CD14-positive monocyte (primary cell): ENCODE measurements at places on chromosomes 3 and 15. TPM values are rescaled to one million over a fixed set of nuclear protein-coding genes. Genes with fewer than 3 reads are reported as not detected.
A peak's percentile ranks its signal among the peaks of the same experiment; 100 is the strongest.

DNA sequence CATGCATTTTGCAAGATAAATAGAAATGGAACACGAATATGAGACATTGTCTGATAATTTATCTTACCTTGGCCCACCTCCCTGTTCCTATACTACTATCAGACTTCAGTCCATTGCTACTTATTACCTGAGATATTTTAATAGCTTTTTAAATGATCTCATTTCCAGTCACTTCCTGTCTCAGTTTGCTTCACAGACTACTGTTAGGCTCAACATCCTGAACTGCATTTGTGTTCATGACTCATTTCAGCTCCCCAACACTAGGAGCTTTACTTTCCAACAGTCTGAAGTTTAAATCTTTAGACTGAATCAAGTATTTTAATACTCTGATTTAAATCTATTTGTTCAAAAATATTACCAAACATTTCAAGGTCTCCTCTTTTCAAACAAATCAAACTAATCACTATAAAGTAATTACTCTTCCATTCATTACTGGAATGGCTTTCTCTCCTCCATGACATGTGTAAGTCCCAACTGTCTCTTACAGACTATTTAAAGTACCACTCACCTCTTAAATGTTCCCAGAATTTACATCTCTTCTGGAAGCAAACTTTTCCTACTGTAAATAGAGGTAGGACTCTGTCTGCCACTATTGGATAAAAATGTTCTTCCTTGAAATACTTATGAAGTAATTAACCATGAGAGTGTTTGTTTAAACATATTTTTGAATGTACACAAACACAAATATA is 1277.6 kb downstream of the ZPLD1 start:
- H3K27me3 ChIP-seq: no peaks in the 10 kb centered on the region
- DNase-seq: no peak
- no peaks in the 10 kb centered on the region for H3K4me1 ChIP-seq
- no peak overlapping the region for H3K4me3 ChIP-seq

- H3K4me1 ChIP-seq: peaks cover 49% of the 10 kb centered on the region
- peak overlapping the region; percentile 79 for H3K27ac ChIP-seq
- no peaks in the 10 kb centered on the region for H3K36me3 ChIP-seq
- DNase-seq: peak; percentile 54
- no peaks in the 10 kb centered on the region for H3K27me3 ChIP-seq
- no peak overlapping the region for H3K4me3 ChIP-seq
Measured at GRCh38 chr15:99911816-99912215, 178.6 kb upstream of the LYSMD4 start.

- H3K27ac ChIP-seq: peak overlapping the region; percentile 99
- H3K4me1 ChIP-seq: peaks cover 61% of the 10 kb centered on the region
- H3K27me3 ChIP-seq: no peaks in the 10 kb centered on the region
- H3K36me3 ChIP-seq: peaks cover 6% of the 10 kb centered on the region
Measured at GRCh38 chr15:59687836-59688235, 1.3 kb downstream of the BNIP2 start.

DNA sequence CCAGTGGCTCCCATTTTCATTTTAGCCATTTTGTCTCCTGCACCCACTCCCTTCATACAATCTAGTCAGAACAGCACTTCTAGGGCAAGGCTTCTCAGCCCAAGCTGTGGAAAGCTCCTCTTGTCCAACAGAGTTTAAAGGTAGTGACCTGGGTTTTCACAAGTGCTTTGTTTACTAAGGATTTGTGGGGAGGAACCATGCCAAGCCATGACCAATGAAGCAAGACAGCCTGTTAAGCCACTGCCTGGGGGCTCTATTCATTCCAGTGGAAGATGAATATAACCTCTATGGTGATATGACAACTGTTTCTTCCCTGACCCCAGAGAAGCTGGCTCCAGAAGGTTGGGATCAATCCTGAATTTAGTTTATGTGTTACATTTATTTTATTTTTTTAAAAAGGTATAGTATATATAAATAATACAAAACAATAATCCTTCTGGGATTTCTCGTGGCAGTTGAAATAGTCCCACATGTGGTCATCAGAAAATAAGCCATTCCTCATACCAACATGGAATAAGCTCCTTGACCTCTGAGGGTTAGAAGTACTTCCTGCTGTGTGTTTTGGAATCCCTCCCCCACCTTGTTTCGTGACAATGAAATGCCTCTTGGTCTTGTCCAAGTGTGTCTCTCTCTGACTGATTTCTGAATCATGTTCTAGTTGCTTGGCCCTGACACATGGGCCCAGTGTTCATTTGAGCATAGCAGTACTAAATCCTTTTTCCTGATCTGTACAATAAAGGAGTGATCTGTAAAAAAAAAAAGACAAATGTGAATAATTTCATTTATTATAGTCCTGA is 13.3 kb upstream of the THUMPD3 start:
- H3K27ac ChIP-seq: no peak overlapping the region
- peaks cover 8% of the 10 kb centered on the region for H3K4me1 ChIP-seq
- no peak overlapping the region for H3K4me3 ChIP-seq
- no peaks in the 10 kb centered on the region for H3K27me3 ChIP-seq

- H3K36me3 ChIP-seq: no peaks in the 10 kb centered on the region
- H3K27me3 ChIP-seq: no peaks in the 10 kb centered on the region
- H3K4me1 ChIP-seq: peaks cover 2% of the 10 kb centered on the region
- no peak for DNase-seq
- H3K27ac ChIP-seq: no peak overlapping the region
Measured at GRCh38 chr3:58635371-58636285, 30.9 kb downstream of the FAM3D start.

DNA sequence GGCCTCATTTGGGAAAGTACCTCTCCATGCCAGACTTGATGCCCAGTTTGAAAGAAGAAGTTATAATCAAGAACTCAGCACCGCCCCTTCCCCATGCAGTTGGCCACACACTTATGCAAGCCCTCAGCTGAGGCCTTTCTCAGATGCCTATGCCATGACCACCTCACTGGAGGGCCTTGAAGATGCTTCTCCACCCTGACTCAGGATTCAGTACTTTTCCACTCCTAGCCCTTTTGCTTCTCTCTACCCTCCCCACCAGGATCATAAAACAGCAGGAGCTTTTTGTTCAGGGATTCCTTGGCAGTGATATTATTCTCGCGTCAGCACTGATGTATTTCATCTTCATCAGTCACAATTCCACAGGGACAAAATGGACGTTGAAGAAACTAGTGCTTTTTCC is 313.5 kb downstream of the PYDC2 start:
- no peak overlapping the region for H3K4me3 ChIP-seq
- no peak for DNase-seq
- H3K36me3 ChIP-seq: no peaks in the 10 kb centered on the region
- no peaks in the 10 kb centered on the region for H3K4me1 ChIP-seq
- H3K27me3 ChIP-seq: no peaks in the 10 kb centered on the region

GRCh38 chr3:120637851-120638559 is 41.9 kb downstream of the NDUFB4 start:
- no peaks in the 10 kb centered on the region for H3K36me3 ChIP-seq
- no peak overlapping the region for H3K4me3 ChIP-seq
- H3K4me1 ChIP-seq: peaks cover 10% of the 10 kb centered on the region
- peak; percentile 13 for DNase-seq

The VWA5B2 gene
- not detected in 2 replicates for polyA plus RNA-seq

The CTDSPL2 gene
- polyA plus RNA-seq: 31.4 TPM
